ENCODE measurements at places on chromosomes 4 and X.
A peak's percentile ranks its signal among the peaks of the same experiment; 100 is the strongest.

DNA sequence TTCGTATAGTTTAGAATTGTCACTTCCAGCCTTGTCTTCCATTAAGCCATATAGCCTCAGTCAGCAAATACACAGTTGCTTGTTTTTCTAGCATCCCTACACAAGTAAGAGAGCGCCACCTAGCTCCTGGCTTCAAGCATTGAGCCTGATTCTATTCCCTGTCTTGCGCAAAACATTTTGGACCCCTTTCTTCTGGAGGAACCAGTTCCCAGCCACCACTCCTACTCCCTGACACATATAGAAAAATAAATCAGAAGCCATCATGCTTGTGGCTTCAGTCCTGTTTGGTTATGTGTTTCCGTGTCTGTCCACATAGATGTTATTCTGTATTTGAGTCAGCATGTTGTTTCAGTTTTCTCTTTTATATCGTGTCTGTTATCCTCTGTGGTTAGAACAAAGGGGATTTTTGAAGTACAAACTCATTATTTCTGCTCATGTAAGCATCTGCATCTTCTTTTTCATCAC, 59.9 kb downstream of the GK start:
- peak; percentile 10 for DNase-seq

DNA sequence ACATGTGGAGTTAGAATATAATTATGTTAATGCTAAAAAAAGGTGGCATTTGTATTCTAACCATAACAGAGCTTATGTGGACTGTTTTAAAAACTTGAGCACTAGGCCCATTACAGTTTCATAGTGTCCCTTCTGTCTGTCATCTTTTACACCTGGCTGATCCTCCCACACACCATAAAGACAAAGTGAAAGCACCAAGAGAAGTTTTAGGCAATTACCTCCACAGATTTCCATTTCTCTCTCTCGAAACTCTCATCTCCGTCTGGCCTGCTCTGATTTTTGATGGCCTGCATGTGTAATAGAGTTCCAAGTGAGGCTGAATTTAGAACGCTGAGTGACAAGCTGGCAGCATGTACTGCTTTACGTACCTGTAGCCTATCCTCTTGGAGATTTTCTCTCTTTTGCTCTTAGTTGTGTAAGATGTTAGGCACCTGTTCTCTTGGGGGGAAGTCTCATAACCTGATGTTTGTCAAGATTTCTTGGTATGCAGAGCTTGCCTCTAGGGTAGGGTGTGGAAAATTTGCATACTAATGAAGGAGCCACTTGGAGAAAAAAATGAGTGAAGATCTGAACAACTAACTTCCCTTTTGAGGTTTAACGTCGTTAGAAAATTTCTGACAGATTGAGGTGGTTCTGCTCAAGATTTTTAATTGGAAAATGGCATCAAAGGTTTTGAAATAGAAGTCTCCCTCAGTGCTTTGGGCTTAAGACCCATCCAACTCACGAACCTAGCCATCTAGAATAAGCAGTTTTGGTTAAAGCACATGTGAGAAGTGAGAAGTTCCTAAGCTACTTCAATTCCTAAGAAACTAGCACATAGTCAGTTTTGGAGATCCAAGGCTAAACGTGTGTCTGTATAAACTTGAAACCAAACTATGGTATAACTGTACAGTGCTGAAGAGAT, 57.6 kb upstream of the RAP1GDS1 start:
- no peak for DNase-seq

DNA sequence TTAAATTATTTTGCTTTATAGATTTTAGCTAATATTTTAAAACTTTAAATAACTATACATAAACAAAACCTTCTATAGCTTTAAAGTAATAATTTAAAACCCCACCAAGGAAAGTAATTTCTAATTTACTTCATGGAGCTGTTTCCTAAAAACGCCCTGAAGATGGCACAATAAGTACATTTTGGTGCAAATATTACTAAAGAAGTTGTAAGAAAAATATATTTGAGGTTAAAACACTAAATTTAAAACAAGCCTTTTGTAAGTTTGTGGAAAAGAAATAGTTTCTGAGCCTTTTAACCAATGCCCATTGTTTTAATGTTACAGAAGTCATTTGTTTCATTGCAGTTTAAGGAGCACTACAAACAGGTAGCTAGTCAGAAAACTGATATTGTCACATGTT, 137.4 kb upstream of the AGA start:
- DNase-seq: no peak

DNA sequence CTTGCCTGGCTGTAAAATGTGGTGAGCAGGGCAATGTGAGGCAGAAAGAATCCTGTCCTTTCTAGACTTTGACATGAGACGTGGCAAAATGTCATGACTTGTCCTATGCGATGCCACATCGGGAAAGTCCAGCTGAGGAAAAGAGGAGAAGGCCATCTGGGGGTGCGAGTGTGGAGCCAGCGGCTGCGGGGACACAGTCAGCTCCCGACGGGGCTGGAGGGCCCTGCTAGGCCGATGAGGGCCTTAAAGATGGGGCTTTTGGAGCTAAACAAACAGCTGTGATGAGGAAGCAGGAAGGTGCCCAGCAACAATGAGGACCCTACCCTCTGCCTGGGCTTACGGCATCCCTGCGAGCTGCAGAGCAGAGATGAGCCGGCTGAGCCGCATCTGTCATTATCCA, 7.7 kb downstream of the CPZ start:
- no peak for DNase-seq

GRCh38 chrX:119757979-119758730, at the start of gene SOWAHD:
SOWAHD (plus strand) TSS chrX:119758588; CDS start chrX:119758668, 80 bp downstream.
- peak; percentile 4 for DNase-seq

- no peak for DNase-seq
Observed at GRCh38 chr4:165630671-165631070, 242.4 kb upstream of the TLL1 start.

GRCh38 chr4:103303011-103303410, 104.9 kb upstream of the CENPE start:
- DNase-seq: no peak

DNA sequence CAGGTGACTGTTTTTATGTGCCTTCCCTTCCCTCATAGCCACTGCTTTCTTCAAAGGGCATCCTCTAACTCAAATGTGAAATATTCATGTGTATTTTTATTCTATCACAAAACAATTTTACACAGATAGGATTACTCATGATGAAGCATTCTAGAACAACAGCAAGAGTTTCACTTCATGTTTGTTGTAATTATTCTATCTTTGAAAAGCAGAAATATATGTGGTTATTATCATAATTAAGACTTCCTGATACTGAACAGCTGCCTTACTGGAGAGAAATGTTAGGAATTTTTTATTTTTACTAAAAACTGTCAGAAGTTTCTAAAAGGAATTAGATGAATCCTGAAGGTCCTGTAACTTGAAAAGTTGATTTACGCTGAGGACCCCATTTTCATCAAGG, 229.1 kb downstream of the PALLD start:
- no peak for DNase-seq

DNA sequence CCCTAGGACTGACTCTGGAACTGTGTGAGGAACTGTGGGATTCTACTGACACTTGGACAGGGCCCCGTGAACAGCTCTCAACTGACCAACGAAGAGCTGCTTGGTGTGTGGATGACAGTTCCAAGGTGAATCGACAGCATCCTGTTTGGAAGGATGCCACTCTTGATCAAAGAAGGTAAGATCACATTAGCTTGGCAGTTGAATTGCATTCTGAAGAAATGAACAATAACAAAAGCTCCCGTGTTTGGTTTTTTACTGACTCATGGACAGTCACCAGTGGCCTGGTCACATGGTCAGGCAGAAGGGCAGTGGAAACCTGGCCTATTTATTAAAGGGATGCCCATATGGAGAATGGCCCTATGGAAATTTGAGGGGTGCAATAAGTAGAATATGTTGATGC, 33.1 kb upstream of the GPR34 start:
- no peak for DNase-seq

All from stimulated activated CD8-positive, alpha-beta memory T cell treated with anti-CD3 and anti-CD28 coated beads, Interleukin-4, amount 100 ng/mL, for 24 hours (primary cell).